Right forelimb (tissue), 1 donor: ENCODE measurements at places on chromosomes 7 and 10.

DNA sequence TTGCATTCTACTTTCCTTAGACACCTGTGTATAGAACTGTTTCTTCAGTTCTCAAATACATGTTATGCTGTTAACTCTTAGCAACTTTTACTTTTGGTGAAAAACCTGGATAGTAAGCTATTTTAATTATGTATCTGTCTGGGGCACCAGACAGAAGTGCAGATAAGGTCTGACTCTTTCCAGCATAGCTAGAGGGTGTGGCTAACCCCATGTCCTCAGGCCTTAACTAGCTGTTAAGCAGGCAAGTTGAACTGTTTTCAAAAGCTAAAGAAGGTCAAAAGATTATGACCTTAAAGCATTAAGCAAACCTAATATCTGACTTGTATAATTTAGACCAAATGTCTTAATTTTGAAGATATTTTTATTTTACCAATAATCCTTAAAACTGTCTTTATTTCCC lies 45.1 kb upstream of the INHBA start:
- no peak for DNase-seq

GRCh38 chr10:3206511-3207157 lies 34.1 kb upstream of the PITRM1 start:
- no peak for DNase-seq

- no peak for DNase-seq
These were observed 108.5 kb downstream of the FAM107B start for GRCh38 chr10:14665865-14666857.

DNA sequence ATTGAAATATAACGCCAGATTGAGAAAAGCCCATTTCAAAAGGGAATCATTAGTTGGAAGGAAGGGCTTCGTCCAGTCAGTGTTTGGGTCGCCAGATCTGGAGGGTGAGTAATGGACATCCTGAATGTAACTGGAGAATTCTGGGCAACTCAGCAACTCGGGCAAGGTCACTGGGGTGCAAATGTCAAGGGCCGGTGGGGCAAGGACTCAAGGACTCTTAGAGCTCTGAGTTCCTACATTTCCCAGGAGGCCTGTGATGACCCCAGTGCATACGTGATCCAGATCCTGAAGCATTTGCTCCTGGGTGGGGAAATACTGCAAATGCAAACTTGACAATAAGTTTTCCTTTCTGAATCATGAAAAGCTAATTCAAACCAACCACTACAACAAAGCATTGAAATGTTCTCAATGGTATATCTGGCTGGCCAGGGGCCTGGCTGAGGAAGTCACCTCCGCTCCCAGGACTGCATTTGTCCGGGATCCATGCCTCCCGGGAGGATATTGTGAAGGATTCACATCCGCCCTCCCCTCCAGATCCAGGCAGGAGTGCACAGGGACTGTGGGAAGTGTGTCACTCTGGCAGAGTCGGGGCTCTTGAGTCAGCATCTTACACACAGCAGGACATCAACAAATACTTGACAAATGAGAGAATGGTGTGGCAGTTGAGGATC lies 164.0 kb downstream of the FANK1 start:
- DNase-seq, result no peak

- DNase-seq, result no peak
These were observed 22.6 kb downstream of the CSGALNACT2 start for GRCh38 chr10:43160921-43161255.

- DNase-seq, result no peak
These were observed 83.4 kb downstream of the CHST15 start for GRCh38 chr10:124010024-124010423.

- no peak for DNase-seq
These were observed 89.2 kb upstream of the INHBA start for GRCh38 chr7:41792120-41792519.

- no peak for DNase-seq
These were observed 62.6 kb downstream of the CCNY start for GRCh38 chr10:35398908-35399307.

DNA sequence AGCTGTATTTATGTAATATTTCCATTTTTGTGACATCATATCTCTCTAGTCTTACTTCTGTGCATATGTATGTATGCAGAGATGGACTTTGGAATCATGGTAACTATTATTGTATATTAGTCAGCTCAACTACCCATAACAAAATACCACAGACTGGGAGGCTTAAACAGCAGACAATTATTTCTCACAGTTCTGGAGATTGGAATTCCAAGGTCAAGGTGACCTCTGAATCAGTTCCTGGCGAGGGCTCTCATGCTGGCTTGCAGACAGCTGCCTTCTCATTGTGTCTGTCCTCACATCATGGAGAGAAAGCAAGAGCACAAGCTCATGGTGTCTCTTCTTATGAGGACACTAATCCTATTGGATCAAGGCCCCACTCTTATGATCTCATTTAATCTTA lies 79.1 kb downstream of the RAMP3 start:
- DNase-seq, result no peak

GRCh38 chr7:38138171-38138570 lies 39.9 kb upstream of the STARD3NL start:
- no peak for DNase-seq

DNA sequence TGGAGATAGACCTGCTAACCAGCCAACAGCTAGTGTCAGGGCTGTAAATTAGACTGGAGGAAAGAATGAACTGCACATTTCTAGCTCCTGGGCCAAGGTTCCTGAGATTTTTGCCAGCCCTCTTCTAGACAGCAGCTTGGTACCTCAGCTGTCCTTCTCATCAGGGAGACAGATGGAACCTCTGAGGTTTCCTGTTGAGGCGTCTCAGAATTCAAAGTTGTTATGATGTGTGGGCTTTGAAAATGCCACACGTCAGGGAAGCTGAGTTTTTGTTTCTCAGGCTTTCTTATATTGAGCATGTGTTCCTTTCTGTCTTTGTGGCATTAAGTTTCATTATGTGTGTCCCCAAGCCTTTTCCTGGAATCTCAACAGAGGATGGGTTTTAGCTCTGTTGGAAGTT lies 736.6 kb downstream of the AUTS2 start:
- no peak for DNase-seq

DNA sequence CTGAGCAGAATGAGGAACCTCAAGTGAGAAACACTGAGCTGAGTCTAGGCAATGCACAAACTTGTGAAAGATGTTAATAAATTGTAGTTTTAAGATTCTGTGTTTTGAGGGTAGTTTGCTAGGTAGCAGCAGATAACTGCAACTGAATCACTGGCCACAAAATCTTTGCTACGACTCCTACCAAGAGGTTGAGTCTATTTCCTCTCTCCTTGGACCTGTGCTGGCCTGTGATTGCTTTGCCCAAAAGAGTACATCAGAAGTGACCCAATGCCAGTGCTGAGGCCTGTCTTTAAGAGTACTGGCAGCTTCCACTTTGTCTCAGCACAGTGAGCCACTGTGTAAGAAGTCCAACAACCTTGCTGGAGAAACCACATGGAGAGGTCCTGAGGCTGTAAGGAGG lies 11.9 kb upstream of the TSPAN13 start:
- no peak for DNase-seq

DNA sequence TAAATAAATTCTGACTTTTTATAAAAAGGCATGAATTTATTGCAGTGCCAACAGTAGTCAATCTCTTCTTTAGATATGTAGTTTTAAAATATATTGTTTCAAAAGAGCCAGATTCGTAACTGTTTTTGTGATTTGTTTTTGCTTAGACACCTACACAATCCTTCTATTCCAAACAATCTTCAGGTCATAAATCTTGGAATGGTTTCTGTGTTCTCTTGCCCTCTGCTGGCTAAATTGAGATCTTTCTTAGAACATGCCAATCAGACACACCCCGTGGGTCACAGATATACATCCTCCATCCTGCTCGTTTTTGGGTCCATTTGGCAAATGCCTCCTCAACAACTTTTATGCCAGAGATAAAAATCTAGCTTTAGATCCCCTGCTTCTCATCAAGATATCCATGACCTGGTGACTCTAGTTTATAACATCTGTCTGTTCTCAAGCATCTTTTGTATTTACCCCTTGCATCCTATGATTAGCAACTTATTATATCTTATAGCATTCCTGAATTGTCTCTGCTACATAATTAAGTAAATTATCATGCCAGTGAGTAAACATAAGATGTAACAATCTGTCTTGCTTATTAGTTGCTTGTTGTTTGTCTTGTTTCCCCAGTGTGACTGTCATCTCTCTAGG lies 35.3 kb upstream of the IFRD1 start:
- no peak for DNase-seq

- no peak for DNase-seq
These were observed 17.3 kb downstream of the FAM107B start for GRCh38 chr10:14757394-14757793.

DNA sequence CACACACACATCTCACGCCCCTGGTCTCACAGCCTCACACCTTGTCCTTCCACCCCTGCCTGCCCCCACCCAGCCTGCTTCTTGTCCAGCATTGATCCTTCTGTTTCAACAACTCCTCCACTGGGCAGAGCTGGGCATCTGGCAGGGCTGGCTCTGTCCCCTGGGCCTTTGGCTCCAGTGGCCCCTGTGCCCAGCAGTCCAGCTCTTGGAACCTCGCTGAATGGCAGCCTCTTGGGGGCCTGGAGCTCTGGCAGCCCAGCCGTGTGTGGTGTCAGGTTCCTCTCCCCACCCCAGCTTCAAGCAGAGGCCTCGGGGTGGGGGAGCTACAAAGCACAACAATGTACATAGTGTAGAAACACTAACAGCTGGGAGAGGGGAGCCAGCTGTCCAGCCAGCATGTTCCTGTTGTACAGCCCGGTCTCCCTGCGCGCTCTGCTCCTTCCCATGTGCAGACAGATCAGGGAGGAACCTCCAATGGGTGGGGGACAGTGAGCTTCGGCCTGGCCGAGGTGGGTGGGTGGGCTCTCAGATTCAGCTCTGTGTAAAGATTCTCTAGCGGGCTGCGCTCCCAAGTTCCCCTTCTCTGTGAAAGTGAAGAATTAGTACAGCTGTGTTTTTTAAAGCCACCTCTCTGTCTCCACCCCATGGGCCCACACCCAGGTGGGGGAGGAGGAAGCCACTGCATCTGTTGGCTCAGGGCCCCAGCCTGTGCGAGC lies 19.4 kb downstream of the ZMIZ2 start:
- peak; percentile 87 for DNase-seq

- no peak for DNase-seq
These were observed 67.8 kb downstream of the ZNRF2 start for GRCh38 chr7:30352169-30352568.

- no peak for DNase-seq
These were observed 207.8 kb downstream of the GATA3 start for GRCh38 chr10:8262317-8262716.

- no peak for DNase-seq
These were observed 269.2 kb downstream of the RNLS start for GRCh38 chr10:88313878-88314277.

DNA sequence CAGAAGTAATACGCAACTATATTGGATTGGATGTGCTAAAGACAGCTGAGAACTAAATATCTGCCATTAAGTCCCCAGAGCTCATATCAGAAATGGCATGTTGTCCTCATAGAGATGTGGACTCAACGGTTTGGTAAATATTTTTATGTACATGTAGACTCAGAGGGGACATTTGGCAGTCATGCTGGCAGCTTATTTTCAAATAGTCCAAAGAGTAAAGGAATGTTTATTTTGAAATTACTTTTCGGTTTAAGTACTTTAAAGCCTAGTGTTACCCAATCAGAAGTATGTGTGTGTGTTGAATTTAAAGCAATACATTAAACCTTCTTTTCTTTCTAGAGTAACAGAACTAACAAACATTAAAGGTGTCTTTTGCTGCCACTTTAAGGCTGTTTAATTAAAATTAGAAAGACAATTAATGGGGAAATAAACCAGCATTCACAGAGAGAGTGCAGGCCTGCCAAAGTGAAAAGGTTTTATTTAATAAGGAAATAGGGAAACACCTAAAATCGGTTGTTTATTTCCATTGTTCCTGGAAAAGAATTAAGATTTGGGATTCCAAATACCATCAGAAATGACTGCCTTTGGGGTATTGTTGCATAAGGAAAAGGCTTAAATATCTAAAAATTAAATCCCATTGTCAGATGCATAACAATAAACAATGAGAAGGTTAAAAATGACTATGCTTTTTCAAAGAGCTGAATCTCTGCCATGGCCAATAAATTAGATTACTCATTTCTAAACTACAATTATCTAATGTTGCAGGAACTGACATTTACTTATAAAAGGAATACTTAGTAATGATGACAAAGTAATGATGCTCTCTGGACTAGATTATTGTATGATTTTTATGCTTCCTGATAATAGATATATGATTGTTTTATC lies 113.4 kb upstream of the AHR start:
- DNase-seq, result no peak

- no peak for DNase-seq
These were observed 54.7 kb upstream of the CHST3 start for GRCh38 chr10:71909399-71910083.

DNA sequence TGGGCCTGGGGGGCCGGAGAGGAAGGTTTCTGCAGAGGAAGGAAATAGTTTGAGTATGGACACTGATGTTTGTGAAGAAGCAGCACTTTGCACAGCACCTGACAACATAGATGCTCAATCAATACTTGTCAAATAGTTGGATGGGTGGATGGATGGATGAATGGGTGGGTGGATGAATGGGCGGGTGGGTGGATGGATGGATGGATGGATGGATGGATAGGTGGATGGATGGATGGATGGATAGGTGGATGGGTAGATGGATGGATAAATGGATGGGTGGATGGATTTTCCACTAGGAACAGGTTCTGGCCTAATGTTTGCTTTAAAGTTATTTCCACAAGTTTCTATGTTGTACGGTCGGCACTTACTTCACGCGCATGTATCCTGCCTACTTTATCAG lies 45.3 kb downstream of the COL17A1 start:
- DNase-seq, result no peak

- DNase-seq, result no peak
These were observed 7.6 kb upstream of the ORAI2 start for GRCh38 chr7:102425639-102426267.

DNA sequence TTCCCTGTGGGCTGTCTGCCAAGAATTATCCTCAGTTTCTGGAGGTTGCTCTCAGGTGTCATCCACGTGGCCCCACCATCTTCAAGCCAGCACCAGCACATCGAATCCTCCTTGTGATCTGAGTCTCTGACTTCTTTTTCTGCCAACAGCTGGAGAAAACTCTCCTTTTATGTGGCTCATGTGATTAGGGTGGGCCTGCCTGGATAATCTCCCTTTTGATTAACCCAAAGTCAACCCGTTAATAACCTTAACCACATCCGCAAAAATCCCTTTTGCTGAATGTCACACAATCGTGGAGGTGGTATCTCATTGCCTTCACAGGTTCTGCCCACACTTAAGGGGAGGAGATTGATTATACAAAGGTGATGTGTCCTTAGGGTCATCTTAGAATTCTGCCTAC lies 73.8 kb downstream of the LRGUK start:
- no peak for DNase-seq

- DNase-seq, result no peak
These were observed 37.8 kb downstream of the STEAP4 start for GRCh38 chr7:88268858-88269257.

DNA sequence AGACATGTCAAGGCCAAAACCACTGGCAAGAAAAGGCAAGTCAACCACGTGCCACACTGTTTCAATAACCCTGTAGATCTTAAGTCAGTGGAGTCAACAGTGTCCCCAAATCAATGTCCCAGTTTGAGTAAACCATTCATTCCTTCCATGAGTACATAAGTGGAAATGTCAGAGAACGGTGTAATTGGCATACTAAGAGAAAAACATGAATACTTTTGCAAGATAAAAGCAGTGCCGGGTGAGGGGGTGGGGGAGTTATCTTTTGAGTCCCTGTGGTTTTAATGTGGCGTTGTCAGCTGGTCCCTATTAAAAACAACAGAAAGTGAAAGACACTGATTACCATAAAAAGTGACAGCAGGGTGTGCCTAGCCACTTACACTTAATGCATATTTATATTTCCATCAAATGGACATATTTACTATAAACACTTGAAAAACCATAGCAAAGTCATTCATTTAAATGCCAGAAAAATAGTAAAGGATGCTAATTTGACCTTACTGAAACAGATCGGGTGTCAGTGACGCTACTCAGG lies 37.8 kb downstream of the RSU1 start:
- DNase-seq, result no peak
